ENCODE measurements at places on chromosomes 6 and 20.

DNA sequence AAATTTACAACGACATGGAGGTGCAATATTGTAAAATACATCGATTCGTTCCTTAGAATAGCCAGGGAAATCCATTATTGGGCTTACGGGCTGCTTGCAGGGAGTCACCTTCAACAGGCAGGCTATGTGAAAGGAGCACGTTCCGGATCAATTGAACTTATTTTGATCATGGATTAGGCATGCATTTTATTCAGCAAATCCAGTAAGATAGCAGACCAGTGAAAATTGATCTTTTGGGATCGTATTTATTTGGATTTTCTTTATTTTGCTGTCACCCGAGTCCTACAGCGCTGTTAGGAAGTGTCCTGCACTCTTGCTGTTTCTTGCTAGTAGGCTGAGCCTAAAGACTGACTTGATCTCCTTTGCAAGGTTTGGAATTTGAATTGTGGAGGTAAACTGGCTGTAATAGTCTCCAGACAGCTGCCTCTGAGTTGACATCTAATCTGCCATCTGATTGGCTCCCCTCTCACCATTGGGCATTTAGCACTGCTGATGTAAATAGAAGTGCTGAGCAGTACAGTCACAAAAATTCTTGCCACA lies 3.0 kb downstream of the ARID1B start:
- DNase-seq = peak; percentile 94

DNA sequence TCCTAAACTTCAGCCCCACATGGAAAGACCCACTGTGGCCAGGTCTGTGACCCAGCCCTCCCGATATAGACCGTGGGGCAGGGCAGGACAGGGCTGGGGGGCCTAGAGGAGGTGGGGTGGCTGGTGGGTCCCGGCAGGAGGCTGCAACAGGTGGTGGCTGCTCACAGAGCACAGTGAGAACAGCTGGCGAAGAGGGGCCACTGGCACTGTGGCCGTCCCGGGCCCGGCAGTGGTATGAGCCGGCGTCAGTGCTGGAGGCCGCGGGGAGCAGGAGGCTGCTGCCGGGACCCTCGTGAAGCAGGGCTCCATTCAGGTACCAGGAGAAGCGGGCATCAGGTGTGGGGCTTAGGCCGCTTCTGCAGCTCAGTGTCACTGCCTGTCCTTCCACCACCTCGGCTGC lies 13.4 kb downstream of the SIGLEC1 start:
- DNase-seq = no peak

GRCh38 chr6:39153766-39154397 lies 38.9 kb upstream of the SAYSD1 start:
- DNase-seq = no peak

DNA sequence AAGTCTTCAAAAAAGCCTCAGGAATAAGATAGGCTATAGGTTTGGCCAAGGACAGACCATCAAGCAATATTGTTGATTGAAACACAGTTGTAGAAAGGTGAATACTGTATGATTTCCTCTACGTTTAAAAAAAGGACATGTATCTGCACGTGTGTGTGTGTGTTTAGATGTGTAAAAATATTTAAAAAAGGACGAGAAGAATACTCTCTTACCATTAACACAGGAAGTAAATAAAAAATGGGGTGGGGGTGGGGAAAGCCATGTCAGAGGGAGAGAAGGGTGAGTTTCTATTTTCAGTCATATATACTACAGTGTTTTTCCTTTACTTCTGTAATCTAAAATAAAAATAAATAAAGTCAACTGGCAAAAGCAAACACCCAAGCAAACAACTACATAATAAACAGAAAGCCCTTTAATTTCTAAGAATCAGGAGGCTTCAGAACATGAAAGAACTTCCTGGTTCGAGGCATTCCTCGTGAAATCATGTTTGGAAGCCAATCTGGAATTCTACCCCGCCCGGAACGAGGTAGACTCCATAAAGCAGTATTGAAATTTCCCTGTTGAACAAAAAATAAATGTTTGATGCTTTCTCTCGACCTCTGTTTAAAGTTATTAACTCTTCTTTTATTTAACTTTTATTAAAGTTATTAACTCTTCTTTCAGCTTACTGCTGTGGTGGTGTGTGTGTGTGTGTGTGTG lies 158.1 kb upstream of the ZNF217 start:
- DNase-seq = no peak

DNA sequence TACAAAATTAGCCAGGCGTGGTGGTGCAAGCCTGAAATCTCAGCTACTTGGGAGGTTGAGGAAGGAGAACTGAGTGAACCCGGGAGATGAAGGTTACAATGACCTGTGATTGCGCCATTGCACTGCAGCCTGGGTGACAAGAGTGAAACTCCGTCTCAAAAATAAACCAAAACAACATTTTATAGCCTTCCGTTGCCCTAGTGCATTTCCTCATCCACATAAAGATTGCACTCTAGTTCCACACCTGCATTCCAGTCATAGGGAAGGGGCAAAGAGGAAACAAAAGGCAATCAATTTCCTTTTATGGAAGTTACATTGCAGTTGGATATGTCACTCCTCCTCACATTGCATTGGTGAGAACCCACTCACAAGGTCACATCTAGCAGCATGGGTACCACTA lies 182.7 kb upstream of the ARG1 start:
- no peak for DNase-seq

DNA sequence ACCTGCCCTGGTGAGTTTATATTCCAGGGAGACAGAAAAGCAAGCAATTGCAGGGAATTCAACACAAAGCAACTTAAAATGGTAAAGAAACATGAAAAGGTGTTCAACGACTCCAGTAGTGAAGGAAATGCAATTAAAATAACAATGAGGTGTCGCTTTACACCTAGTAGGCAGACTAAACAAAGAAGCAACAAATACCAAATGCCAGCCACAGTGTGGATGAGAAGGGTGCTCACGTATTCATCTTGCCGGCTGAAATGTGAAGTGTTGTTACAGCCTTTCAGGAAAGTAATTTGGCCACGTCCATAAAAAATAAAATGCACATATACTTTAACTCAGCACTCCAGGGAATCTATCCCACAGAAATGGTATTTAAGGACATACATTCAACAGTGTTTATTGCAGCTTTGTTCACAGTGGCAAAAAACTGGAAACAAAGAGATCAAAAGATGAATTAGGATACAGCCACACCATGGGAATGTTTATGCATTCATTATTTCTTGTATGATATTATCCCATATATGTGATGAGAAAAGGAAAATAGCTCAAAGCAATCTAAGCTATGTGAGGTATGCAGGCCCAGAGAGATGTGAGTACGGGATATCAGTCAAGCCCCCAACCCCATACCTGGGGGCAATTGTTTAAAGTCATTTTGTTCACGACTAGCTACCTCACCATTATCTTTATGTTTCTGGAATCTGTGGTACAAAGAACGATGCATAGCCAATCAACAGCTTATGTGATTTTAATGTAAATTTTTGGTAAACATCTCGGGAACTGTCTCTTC lies 266.0 kb upstream of the SOX4 start:
- DNase-seq = no peak

DNA sequence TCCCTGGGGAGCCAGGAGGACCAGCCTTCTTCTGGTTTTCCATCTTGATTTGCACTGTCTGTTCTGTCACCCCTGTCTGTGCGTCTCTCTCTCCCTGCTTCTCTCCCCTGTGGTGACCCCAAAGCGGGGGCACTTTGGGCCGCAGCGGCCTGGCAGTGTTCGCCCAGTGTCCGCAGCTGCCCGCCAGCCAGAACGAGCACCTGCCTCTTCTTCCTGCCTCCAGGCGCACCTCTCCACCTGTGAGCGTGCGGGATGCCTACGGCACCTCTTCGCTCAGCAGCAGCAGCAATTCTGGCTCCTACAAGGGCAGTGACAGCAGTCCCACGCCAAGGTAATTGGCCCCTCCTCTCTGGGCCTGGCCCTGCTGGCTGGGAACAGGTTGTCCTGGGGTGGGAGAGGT lies 30.8 kb downstream of the SNPH start:
- DNase-seq = no peak

GRCh38 chr6:37514321-37514771 lies 14.7 kb upstream of the CCDC167 start:
- peak; percentile 72 for DNase-seq

GRCh38 chr6:141988954-141989705 lies 143.6 kb upstream of the GJE1 start:
- peak; percentile 86 for DNase-seq

GRCh38 chr20:775679-776135 lies 7.4 kb upstream of the SLC52A3 start:
- DNase-seq = no peak

DNA sequence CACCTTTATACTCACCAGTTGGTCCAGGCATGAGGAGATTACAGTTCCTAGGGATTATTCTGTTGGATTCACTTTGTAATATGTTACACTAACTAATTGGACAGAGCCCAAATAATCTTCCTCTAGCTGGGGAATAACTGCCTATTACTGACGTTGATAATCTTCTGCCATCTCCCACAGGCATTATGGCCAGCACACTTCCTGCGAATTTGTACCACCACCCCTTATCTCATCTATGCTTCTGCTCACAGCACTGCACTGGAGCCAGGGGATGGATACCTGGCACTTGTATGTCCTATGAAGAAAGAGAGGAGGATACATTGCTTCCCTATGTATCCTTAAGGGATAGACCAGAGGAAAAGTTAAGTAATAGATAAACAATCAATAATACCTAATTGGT lies 494.8 kb upstream of the MAN1A1 start:
- no peak for DNase-seq

DNA sequence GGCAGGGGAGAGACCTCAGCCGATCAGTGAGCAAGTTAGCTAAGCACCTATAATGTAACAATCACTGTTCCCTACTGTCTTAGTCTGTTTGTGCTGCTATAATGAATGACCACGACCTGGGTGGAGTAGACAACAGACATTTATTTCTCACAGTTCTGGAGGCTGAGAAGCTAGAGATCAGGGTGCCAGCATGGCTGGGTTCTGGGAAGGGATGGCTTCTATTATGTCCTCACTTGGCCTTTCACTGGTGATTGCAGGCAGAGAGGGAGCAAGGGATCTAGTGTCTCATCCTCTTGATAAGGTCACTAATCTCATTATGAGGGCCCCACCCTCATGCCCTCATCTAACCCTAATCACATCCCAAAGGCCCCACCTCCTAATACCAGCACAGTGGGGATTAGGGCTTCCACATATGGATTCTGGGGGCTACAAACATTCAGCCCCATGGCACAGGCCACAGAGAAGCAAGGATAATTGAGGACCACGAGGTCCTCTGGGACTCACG lies 162.5 kb downstream of the CD83 start:
- DNase-seq = no peak

DNA sequence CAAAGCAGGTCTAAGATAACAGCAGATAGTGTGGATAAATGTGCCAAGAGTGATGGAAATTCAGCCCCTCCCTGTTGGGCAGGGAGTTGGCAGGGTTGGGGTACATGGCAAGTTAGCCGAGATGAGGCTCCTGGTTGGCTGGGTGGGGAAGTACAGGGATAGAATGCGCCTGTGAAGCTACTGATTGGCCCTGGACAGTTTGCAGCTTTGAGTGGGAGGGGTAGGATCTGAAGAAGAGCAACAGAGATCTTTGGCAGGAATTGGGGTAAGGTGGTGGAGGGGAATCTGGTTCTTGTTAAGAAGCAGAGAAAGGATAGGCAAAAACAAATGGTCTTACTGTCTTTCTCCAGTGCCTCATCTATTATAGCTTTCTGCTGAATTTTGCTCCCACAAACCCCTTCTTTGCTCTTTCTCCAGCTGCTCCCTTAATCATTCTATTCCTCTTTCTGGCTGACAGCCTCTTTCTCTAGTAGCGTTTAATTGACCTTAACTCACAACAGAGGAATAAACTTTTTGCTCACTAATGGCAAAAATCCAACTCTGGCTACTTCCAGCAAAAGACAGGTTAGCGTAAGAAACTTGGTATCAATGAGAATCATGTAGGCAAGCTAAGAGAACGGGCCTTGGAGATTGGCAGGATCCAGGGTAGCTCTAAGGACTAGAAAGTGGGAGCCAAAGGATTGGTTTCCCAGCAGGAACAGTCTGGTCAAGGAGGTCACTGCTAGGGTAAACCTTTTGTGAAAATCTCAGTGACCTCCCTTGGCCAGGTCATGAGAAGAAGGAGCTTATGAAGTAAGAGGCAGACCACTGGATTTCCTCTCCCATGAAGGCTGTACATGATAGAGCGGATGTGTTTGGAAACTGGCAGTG lies 86.3 kb upstream of the CARMIL1 start:
- peak; percentile 99 for DNase-seq

- no peak for DNase-seq
Observed at GRCh38 chr20:51562027-51562331, 19.5 kb upstream of the NFATC2 start.

- DNase-seq = no peak
Observed at GRCh38 chr6:104320896-104321295, 538.8 kb downstream of the HACE1 start.

DNA sequence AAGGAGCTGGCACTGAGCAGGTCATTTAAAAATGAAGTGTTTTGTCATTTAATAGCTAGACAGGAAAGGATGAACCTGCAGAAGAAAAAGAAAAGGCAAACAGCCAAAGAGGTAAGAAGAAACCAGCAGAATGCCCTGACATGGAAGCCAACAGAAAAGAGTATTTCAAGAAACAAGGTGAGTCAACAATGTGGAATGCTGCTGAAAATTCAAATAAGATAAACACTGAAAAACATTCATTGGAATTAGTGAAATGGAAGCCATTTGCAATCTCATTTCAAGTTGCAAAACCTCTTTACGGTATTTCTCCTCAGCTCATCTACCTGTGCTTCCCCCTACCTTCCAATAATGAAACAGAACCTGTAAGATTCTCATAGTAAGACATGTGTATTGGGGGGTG lies 59.6 kb downstream of the RWDD2A start:
- DNase-seq = peak; percentile 52

GRCh38 chr6:111176760-111177099 lies 89.4 kb downstream of the SLC16A10 start:
- DNase-seq = no peak

GRCh38 chr20:21656308-21657067 lies 49.0 kb upstream of the PAX1 start:
- DNase-seq = no peak

GRCh38 chr6:16057446-16057845 lies 71.4 kb upstream of the MYLIP start:
- DNase-seq = no peak

DNA sequence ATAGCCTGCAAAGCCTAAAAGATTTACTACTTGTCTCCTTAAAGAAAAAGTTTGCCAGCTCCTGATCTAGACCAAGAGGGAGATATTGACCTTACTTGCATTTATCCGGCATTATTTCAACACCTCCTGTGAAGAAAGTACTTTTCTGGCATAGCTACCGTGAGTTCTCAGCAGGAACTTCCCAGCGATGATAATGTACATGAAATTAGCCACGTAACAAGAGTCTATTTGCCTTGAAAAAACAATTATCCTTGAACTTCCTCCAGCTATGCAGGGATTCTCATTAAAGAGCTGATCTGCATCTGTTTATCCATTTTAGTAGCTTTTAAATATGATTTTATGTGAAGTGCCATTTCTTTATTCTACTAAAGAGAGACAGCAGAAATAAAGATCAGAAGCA lies 41.7 kb downstream of the ALDH5A1 start:
- no peak for DNase-seq

- no peak for DNase-seq
Observed at GRCh38 chr6:137282254-137282653, 63.1 kb upstream of the IFNGR1 start.

Data from fibroblast of mammary gland (primary cell).